ENCODE measurements at places on chromosomes 13 and 19.

DNA sequence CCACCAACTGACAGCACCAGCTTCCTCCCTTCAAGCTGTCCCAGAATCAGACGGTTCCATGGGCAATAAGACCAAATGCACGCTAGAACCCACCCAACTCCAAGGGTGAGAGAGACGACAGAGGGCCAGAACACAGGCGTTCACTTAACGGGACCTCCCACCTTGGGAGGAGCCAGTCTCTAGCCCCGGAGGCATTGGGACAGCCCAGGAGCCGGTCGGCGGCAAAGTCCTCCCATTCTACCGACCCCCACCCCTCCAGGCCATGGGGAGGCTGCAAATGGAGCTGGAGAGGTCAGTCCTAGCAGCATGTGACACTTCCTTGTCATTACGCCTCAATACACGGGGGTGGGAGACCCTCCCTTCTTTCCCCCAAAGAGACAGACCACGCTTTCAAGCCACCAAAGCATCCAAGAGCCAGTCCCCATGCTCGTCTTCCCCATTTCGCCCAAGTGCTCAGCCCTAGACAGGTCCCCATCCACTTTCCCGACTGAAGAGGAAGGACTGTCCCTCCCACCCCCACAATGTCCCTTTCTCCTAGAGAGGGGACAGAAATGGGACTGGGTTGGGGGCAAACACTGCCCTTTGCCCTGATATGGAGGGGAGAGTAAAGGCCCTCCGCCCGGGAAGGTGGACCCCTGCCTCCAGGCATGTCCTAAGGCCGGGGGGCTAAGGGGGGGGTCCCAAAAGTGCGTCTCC is 964 bp downstream of the KHSRP start:
- no peak for DNase-seq

DNA sequence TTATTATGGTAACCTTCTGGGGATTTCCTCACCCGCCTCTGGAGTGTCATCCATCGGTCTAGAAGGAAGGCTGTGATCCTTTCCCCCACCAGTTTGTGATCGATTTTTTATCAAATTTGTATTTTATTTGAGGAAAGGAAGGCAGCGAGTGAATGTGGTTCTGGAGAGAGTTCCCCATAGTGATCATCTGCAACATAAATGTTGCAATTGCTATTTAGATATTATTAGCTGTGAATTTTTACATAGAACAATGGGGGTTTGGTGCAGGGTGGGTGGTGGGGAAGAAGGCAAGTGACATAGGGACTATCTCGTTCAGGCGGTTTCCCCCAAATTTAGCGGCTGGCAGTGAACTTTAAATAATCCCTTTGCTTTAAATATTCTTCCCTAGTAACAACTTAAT is 1.2 kb downstream of the CDK8 start:
- peak; percentile 61 for DNase-seq

DNA sequence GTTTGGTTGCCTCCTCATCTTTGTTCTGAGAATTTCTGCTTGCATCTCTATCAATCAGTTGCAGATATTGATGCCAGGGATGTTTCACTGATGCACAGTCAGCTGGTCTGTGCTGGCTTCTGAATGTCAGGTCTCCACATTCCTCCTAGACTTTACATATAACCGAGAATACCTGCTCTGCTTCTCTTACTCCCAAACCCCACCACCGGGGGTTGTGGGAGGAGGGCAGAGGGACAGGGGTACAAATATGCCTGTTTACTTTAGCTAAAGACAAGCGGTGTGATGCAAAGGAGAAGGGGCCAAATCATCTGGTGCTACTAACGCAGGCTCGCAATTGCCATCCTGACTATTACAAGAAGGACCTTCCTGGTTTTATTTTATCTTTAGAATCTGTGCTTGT is 17.4 kb upstream of the KLHL1 start:
- no peak for DNase-seq

- DNase-seq, result no peak
Measured at GRCh38 chr13:97231829-97232196, 9.7 kb downstream of the MBNL2 start.

DNA sequence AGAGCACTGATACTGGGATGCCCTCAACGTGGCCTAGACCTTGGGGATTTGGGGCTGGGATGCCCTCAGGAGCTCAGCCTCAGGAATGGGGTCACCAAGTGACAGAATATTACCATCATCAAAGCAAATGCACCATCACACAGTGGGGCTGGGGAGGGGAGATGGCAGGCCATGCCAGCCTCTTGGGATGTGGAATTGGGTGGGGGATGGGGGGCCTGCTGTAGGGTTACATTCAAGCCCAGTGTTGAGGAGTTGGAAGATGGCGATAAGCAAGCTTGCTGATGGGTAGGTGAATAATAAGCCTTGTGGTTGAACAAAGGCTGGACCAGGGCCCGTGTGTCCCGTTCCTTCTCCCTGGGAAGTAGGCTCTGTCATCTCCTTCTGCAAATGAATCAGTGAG is 69.1 kb upstream of the GPR12 start:
- no peak for DNase-seq

- no peak for DNase-seq
Measured at GRCh38 chr13:21365574-21365973, 93.5 kb downstream of the ZDHHC20 start.

DNA sequence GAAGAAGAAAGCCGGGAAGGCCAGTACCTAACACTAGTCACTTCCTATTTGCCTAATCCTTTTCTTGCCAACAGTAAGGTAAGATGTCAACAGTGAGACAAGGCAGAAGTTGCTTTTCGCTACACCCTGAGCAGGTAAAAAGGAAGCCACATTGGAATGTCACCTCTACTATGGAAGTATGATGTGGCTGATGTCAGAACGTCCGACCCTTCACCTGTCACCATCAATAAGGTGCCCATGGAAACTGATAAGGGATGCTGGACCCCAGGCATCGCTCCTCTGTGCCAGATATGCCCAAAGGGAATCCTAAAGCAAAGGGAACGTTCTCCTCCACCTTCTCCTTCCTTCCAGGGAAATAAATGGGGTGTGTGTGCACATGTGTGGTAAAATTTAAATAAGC is 34.3 kb downstream of the COL4A1 start:
- no peak for DNase-seq

- DNase-seq, result peak; percentile 26
Measured at GRCh38 chr13:53206455-53206854, 177.8 kb downstream of the OLFM4 start.

GRCh38 chr19:12786141-12786870 is 5.0 kb upstream of the JUNB start:
- no peak for DNase-seq

- no peak for DNase-seq
Measured at GRCh38 chr19:6532244-6532999, 1.6 kb downstream of the TNFSF9 start.

DNA sequence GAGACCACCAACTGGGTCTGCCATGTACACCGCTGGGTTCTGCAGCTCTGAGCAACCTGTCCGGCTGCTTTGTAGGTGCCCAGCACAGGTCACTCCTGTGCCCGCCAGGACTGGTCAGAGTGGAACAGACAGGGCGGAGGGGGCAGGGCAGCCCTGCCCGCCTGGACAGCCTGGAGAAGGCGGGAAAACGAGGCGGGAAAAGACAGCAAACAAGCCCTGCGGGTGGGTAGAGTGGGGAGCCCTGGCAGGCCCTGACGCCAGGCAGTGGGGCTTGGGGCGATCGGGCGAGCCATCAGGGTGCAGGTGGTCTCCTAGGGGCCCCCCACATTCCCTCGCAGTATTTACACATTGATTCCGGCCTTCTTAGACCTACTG is 533 bp upstream of the UHRF1 start:
- no peak for DNase-seq

DNA sequence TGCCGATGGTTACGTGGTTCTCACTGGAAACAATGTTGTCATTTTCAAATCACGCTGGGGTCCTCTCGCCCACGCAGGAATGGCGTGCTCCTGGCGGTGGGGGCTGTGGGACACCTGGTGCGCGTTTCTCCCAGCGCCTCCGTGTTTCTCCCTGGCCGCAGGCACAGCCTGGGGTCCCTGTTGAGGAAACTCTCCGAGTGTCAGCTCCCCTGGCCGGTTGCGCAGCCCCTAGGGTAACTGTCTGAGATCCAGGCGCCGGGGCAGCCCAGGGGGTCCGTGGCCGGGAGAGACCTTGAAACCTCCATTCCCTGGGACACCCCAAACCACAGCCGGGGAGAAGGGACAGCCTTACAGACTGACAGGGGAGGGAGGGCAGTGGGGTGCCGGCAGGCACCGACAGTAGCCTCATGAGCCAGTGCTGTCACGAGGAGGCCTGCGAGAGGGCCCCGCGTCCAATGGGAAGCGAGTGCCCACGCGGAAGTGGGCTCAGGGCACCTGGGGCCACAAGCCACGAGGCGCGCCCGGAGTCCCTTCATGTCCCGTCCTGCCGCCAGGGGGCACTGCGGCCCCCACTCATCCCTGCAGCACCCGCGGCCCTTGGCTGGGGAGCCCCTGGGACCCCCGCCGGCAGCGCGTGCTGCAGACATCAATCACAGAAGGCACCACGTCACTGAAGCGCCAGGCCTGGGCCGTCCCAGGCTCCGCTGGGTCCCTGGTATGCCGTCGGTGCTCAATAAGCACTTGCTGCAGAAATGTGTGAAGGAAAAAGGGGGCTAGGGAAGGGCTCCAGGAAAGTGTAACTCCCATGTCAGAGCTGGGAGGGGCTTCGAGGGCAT is 9.5 kb downstream of the ADAMTSL5 start:
- DNase-seq, result no peak

DNA sequence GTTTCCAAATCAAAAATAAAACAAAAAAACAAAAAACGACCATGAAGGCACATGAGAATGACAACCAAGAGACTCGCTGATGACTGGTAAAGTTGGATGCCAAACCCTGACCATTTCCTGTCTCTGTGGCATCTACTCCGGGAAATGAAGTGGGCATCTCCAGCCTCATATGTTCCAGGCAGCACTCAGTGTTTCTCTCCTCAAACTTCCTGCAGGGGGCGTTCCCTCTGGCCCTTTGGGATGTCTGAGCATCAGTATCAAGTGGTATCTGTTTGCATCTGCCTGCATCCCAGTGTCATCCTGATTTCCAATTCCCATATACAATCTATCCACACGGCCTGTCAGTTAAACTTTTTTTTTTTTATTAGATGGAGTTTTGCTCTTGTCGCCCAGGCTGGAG is 9.8 kb upstream of the SIGLEC12 start:
- DNase-seq, result peak; percentile 3

GRCh38 chr19:5246554-5247155 is 94.0 kb downstream of the PTPRS start:
- DNase-seq, result no peak

DNA sequence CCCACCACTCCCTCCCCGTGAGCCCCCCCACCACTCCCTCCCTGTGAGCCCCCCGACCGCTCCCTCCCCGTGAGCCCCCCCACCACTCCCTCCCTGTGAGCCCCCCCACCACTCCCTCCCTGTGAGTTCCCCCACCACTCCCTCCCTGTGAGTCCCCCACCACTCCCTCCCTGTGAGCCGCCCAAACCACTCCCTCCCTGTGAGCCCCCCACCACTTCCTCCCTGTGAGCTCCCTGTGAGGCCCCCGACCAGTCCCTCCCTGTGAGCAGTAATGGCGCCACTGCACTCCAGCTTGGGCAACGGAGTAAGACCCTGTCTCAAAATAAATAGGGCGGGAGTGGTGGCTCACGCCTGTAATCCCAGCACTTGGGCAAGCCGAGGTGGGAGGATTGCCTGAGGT is 9.9 kb downstream of the ABCA7 start:
- no peak for DNase-seq

DNA sequence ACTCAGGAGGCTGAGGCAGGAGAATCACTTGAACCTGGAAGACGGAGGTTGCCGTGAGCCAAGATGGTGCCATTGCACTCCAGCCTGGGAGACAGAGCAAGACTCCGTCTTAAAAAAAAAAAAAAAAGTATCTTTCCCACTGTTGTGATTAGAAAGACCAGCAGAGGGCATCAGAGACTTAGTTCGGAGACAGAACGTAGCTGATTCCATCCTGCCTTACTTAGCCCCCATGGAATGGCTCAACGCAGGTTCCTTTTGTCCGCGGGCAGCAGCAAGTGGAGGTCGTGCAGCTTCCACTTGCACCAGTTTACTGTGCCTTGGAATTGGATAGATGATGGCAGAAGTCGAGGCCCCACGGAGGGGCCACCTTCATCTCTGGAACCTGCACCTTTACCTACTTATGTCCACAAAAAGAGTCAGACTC is 8.1 kb downstream of the TIMM29 start:
- DNase-seq, result peak; percentile 85

DNA sequence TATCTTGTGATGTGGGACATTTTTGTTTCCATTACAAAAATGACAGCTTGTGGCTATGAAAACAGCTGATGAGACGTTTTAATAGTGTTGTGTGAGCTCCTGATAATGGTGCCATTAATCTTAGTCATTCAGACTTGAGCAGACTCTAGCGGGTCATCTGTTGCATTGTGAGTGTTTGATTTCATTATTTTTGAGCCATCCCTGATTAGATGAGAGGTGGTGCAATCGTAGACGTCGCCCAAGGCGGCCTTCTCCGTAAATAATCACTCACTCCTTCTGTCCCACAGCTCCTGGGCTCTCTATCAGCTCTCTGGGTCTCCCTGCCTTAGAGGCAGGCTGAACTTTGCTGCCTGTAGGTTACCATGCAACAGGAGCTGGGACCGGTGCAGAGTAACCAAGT is 528.0 kb upstream of the SGCG start:
- DNase-seq, result no peak

DNA sequence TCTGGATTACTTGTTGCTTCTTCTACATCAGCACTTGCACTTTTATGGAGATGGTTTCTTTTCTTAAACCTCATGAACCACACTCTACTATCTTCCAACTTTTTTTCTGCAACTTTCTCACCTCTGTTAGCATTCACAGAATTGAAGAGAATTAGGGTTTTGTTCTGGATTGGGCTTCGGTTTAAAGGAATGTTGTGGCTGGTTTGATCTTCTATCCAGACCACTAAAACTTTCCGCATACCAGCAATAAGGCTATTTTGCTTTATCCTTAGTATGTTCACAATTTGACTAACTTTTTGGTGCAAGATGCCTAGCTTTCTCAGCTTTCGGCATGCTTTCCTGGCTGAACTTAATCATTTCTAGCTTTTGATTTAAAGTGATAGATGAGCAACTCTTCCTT is 666.7 kb upstream of the MIR17HG start:
- DNase-seq, result no peak

GRCh38 chr13:22218797-22219196 is 547.9 kb downstream of the FGF9 start:
- DNase-seq, result no peak

DNA sequence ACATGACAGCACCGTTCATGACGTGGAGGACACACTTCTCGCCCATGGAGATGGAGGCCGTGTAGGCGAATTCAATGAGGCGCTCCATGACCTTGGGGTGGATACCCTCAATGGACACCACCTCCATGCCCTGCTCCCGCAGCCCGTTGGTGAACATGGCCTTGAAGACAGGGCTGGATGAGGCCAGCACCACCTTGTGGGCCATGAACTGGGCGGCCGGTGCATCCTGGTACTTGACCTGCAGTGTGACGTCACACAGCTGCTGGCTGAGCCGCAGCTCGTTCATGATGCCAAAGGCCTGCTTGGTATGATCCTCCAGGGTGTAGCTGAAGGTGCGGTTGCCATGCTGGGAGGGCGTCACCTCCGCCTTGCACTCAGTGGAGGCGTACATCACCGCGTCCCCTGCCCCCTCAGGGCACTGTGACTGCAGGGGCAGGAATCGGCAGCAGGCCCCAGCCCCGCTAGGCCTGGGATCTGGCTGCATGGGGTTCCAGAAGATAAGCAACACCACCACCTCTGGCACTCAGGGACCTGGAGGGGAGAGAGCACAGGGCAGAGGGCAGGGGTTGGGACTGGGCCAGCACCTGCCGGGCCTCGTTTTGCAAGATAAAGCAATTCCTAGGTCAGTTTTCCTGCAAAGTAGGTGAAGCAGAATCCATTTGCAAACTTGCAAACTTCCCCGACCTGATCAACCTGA is 3.5 kb downstream of the KEAP1 start:
- no peak for DNase-seq

- no peak for DNase-seq
Measured at GRCh38 chr19:54577334-54577733, 3.7 kb downstream of the LILRA2 start.

Data from NCI-H524 (cell line).